Activated naive CD4-positive, alpha-beta T cell treated with anti-CD3 and anti-CD28 coated beads, Interleukin-2, amount 50 U/mL, for 72 hours (primary cell): ENCODE measurements at places on chromosomes 12 and 14.

GRCh38 chr12:5165296-5165970, 121.8 kb downstream of the KCNA5 start:
- DNase-seq, result no peak

DNA sequence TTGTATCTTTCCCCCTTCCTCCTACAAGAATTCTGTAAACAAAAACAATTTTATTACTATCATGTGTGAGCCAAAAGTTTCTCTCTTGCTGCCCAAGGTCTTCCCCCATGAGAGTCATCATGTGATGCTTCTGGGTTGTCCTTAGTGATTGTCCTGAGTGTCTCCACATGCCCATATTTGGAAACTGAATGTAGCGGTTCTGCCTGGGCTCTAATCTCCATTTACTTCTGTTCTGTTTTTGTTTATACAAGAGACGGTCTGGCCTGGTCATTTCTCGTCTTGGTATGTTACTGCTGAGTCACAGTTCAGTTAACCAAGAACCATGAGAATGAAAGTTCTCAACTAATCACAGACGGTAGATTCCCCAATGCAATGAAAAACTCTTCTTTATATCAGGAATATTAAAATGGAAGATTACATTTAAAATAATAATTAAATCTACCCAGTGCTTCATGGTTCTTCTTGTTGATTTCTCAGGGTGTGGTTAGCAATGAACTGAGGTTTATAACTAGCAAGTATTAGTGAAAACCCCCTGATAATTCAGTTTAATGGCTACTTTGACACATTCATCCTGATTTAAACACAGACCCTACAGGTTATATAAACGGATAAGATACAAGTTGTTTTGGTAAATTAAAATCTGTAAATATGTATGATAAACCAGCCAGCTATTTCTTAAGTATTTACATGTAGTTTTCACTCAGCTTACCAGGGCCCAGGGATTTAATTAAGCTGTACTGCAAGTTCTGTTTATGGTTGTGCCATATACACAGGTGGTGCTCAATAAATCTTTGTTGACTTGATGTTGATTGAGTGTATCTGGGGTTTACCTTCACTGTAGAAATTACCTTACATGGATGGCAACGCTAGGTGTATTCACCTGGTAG, 81.1 kb downstream of the PELI2 start:
- no peak for DNase-seq

- DNase-seq, result no peak
These were observed 275.2 kb upstream of the GARIN6 start for GRCh38 chr12:99372257-99372920.

GRCh38 chr12:60577607-60578006, 981.8 kb downstream of the SLC16A7 start:
- DNase-seq, result no peak

- no peak for DNase-seq
These were observed 67.4 kb downstream of the ELK3 start for GRCh38 chr12:96261557-96261956.

- no peak for DNase-seq
These were observed 56.4 kb upstream of the CISTR start for GRCh38 chr12:53808023-53808705.
